ENCODE measurements at places on chromosomes 4 and X.

DNA sequence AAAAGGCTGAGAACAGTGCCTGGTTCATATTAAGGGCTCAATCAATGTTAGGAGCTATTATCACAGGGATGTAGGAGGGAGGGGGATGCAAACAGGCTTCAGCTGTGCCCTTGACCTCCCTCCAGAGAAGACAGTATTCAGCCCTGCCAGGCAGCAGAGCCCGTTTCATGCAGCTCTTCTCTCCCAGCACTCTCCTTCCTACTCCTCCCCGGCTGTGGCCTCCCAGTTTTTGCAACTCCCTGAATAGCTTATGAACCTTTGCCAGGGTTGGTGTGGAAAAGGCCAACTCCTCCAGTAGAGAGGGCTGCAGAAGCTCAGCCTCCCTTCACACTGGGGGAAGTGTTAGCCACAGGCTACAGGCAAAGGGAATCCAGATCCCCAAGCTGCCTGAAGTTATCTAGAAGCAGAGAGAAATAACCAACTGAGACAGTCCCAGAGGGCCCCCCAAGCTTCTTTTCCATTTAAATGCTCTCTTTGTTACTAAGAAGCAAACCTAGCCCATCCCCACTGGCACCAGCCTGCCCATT is 31.7 kb upstream of the APLN start:
- peak; percentile 68 for DNase-seq

DNA sequence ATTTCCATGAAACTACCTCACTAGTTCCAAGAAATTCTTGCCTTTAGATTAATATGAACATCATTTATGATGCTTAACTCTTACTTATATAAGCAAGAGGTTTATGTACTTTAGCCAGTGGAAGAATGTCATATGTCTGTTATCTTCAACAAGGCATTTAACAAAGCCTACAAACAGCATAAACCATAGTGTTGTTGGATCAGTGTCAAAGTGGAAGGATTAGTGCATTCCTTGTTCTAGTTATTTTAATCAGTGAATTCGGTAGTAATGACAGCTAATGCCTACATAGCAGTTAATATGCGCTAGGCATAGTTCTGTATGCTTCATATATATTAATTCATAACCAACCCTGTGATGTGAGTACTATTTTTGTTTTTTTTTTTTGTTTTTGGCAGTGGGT is 3.1 kb downstream of the PI4K2B start:
- no peak for DNase-seq

DNA sequence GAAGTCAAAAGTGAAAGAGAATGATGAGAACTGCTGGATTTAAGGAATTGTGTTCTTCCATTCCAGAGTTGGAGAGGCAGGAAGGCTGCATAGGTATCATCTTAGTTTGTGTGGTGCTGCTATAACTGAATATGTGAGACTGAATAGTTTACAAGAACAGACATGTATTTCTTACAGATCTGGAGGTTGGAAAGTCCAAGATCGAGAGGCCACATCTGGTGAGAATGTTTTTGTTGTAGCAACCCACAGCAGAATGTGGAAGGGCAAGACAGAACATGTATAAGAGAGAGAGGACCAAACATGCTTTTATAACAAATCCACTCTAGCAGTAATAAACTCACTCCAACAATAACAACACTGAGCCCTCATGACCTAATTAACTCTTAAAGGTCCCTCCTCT is 408.6 kb downstream of the FAM47B start:
- no peak for DNase-seq

- no peak for DNase-seq
Measured at GRCh38 chr4:4859799-4860599, 534 bp downstream of the MSX1 start.

DNA sequence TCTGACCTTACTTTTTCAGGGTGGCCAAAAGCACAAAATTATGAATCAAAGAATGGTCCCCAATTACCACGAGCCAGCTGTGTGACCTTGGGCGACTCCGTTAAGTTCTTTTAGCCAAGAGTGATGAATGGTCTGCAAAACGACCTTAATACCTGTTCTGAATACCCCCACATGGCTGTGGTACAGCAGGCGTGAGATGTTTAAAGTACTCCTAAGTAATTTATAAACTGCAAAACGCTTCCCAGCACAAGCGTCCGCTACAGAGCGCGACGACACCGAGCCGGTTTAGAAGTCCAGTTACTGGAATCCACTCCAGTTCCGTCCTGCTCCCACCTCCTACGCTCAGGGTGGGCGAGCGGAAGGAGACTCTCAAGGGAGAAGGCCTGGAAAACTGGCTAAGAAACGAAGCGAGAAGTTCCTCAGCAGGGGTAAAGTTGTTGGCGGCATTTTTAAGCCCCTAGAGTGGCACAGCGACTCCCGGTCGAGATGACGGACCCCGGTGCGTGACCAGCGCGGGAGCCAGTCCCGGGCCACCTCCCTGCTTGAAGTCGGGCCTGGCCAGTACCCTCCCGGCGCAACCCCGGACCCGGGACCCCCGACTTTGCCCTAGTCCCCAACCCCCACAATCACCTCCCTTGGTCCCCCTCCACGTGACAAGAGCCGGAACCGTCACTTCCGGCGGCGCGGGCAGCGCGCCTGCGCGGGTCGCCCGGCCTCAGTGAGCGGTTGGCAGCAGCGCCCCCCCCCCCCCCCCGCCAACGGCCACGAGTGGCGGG is 659 bp upstream of the BMP2K start:
- peak; percentile 80 for DNase-seq

DNA sequence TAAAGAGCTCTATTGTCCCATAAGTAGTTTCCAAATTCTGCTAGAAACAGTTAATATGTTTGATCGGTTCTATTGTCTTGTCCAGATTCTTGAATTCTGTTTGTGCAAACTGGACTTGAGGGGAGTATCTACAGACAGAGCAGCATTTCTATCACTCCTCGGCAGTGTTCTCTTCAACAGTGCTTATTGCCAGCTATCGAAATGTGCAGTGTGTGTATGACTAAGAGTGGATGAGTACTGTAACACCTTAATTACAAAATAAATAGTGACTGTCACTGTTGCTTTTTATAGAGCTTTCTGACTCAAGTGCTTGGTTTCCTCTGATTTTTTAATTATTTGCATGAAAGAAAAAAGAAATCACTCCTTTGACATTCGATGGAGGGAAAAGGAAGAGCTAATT is 274.6 kb downstream of the RPA4 start:
- peak; percentile 5 for DNase-seq

DNA sequence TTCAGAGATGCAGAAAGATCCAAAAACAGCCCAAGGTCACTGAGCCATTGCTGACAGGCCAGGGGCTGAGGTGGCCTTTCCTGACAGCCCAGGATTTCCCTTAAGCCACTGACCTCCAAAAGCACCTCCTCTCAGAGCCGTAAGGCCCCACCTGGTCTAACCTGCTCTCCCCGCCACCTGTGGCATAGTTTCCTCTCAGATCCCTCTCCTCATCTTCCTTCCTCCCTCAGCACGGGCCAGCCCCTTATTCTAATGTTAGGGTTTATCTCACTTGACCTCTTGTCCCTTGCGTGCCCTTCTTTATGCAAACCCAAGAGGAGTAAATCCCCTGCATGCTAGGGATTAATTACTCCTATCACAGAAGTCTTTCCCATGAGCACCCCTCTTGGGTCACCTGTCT is 113.0 kb downstream of the RBM47 start:
- no peak for DNase-seq

DNA sequence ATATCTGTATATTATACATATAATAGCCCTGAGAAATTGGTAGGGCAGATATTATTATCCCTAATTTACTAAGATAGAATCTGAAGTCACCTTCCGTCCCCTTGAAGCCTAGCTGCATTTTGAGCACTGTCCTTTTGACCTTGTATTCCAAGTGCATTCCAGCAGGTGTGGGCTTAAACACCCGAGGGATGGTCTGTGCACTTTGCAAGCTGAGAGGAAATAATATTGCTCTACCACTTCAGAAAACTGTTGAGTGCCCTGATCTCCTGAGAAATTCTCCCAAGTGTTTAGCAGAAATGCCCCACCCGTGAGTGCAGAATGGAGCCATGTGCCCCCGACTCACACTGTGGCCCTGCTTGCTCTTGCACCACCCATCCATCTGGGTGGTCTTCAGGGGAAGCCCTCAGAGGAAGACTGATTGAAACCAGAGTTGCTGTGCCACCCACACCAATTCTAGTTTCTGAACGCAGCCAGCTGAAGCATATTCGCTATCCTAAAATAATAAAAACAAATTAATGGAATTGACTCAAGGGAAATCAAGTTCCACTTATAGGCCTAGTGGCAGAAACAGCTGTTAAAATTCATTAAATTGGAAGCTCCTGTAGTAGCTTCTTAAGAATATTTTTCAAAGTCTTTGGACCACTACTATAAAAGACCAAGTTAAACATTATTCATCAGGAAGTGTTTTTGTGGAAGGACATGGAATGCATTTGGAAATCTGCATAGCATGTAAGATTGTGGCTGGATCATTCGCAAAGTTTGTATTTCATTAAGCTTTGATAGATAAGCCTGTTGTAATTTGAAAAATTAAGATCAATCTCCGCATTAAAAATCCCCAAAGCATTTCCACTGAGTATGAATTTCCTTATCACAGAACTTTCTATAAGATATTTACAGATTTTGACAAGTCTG is 41.3 kb upstream of the PRKG2 start:
- DNase-seq: peak; percentile 50

- peak; percentile 0 for DNase-seq
Measured at GRCh38 chrX:21056622-21057021, 317.6 kb upstream of the CNKSR2 start.

DNA sequence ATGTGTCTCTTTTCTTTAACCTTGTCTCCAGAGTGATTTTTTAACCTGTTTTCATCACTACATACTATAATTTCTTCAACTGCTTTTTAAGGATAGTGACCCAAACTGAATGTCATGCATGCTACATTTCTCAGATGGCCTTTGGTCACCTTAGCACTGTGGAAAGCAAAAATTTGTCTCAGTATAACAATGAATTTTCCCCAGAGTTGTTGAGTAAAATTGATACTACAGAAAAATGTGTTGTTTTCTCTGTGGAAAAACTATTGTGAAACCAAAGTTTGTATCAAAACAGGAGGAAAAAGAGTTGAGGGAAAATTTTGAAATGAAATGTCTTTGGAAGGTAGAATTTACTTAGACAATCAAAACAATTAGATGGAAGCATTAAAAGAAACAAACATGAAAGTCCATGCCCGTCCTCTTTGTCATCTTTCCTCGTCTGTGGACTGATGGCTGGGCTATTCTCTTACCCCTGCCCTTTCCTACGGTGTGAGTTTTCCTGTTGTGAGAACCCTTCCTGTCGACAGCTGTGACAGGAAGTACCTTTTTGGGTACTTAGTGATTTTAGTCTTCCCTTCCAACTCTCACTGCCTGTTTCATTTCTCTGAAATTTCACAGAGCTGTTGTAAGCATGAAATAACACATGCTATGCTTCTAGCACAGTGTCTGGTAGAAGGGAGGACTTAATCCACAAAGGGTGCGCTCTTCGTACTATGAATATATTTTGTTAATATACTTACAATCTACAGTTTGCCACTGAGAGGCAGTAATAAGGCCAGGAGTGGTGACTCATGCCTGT is 50.8 kb downstream of the LRP2BP start:
- DNase-seq: no peak

- peak; percentile 74 for DNase-seq
Measured at GRCh38 chr4:159071178-159071968, 31.5 kb upstream of the RAPGEF2 start.

GRCh38 chrX:7019555-7019954 is 128.0 kb upstream of the STS start:
- DNase-seq: no peak

DNA sequence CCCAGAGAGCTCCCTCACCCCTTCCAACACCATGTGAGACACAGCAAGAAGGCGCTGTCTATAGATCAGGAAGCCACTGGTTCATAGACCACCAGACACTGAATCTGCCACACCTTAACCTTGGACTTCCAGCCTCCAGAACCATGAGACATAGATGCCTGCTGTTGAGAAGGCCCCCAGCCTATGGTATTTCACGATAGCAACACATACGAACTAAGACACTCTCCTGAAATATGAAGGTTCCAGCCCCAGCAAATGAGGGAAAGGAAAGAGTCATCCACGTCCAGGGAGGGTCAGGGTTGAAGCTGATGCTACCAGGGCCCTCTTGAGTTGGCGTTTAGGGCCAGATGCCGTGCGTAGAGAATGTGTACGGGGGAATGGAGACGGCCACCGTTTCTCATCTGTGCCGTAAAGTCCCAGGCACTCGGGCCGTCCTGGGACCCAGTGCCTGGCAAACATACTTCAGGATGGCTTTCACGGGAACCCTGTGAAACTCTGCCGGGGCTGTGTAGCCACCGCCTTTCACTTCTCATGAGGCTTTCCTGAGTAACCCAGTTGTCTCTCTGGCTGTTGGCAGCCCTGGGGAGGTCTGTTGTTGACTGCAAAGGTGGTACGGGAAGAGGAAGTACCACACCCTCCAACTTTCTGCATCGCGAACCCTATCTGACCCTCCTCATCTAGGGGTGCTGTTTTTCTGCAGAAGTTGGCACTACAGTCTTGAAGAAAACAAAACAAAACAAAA is 17.7 kb upstream of the P2RY8 start:
- DNase-seq: no peak

GRCh38 chr4:45410701-45411210 is 684.4 kb upstream of the GNPDA2 start:
- no peak for DNase-seq

DNA sequence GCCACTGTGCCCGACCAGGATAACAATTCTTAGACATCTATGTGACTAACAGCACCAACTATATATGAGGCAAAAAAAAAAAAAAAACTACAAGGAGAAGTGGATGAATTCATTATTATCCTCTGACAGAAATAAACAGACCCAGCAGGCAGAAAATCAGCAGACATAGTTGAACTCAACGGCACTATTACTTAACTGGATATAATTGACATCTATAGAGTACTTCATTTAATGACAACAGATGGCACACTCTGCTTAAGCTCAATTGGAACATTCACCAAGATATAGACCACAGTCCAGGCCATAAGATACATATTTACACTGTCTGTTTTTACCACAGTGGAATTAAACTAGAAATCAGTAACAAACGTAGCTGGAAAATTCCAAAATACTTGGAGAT is 13.3 kb downstream of the CLDN22 start:
- no peak for DNase-seq

DNA sequence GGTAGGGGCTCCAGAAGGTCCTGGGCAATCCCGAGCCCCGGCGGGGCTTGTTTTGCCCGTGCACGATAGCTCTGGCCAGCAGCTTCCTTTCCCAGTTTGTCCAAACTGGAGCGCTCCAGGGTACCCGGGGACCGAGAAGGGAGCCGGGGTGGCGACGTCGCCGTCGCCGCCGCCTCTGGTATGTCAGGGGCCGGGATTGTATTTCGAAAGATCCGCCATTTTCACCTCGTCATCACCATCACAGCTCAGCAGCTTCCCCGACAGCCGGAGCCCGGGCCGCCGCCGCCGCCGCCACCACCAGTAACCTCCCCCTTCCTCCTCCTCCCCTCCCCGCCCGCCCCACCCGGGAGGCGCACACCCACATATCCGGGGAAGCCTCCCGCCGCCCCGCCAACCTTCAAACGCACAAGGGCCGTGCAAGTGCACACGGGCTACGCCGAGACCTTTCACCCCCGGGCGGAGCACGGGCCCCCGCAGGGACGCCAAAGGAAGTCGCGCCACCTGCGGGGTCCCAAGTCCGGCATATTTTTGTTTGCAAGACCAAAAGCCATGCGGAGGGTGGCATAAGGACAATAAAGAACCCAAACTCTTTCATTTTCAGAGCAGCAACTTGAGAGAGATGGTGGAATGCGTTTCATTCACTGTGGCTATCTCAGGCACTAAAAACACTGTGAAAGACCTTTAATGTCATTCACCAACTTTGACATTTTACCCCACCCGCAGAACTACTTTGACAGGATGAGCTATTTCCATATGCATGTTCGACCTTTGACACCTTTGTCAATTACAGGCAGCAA is at the start of gene LIN54:
Gene LIN54 (minus strand): TSS at position 302 of the 797 bp plus-strand sequence. CDS start 25,979 bp downstream, outside the sequence.
- peak; percentile 76 for DNase-seq

GRCh38 chrX:110168585-110168984 is 149.3 kb downstream of the AMMECR1 start:
- DNase-seq: peak; percentile 89

All from fibroblast of lung (primary cell).